Esophagus squamous epithelium (tissue), 5 donors: ENCODE measurements at places on chromosomes 12 and 14.

DNA sequence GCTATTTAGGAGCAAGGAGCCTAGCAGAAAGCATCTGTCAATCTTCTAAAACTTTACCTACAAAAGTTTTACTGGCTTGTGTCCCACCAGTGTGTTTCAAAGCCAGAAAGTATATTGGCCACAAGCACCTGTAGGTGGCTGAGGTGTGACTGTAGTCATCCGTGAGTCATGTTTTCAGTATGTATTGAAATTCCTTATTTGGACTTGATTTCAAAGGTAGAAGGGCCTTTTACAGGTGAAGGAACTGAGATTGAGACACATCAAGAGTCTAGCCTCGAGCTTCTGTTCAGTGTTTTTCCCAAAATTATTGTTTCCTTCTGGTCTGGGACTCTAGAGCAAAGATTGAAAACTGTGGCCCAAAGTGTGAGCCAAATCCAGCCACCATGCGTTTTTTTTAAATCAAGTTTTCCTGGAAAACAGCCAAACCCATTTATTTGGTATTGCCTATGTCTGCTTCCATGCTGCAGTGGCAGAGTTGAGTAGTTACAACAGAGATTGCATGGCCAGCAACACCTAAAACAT lies 195.3 kb upstream of the BCL2L14 start:
- no peak for DNase-seq

GRCh38 chr12:44317651-44318126 lies 481.8 kb downstream of the TMEM117 start:
- DNase-seq = no peak

- no peak for DNase-seq
These were observed 464.6 kb downstream of the PCNX1 start for GRCh38 chr14:71371711-71372396.

DNA sequence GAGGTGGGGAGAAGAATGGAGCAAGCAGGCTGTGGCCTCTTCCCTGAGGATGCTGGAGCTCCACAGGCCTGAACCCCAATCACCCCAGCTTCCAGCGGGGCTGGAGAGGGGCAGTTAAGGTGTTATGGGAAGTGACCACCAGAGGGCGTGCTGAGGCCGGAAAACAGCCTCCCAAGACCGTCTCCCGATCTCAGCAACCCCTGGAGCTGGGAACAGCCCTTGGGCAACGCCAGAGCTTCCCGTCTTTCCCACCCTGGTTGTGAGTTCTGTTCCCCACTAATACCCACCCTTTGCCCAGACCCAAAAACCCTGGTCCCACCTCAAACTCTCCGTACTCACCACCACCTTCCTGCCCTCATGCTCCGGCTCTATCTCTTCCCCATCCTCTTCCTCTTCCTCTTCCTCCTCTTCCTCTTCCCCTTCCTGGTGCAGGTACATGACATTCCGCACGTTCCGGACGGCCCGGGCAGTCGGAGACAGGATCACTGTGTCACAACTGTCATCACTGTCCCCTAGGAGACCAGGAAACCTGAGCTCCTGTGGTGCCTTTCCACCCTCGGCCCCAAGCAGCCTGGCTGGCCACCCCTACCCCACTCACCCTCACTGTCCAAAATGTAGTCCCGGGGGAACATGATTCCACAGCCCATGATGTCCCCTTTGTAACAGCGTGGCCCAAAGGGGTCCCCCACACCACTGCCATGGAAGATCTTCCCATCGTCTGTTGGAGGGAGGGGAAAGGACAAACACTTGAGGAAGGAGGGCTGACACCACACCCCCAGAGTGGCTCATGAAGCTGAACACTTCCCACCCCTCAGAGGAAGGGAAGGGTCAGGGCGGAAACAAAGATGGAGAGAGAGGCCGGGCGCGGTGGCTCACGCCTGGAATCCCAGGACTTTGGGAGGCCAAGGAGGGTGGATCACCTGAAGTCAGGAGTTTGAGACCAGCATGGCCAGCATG lies 12.9 kb downstream of the SPRYD3 start:
- DNase-seq = no peak

DNA sequence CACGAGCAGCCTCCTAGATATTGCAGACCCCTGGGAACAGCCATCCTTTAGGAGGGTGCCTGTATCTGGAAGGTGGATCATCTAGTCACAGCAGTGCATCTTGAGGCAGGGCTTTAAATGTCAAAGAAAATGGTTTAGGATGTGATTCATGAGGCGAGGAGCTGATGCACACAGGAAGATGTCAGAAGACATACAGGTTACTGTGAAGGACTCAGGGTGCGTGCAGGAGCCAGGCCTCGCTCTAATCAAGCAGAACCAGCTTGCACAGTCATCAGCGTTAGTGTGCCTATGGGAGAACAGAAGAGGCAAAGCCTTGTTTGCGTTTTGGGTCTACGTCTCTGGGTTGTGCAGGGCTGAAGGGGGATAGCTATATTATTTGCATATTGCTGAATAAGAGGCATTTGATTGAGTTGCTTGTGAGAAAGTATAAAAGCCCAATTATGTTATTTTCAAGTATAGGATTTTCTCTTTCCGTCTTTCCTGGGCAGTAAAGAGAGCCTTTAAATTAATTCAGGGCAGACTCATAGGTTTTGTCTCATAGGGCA lies 77.3 kb upstream of the RPH3A start:
- DNase-seq = no peak

GRCh38 chr12:115075552-115076170 lies 391.7 kb upstream of the TBX3 start:
- no peak for DNase-seq

- DNase-seq = no peak
These were observed 33.5 kb downstream of the CYP46A1 start for GRCh38 chr14:99717682-99718013.
